ENCODE measurements at places on chromosomes 2 and 18.

GRCh38 chr2:232328516-232329460 lies 49.8 kb upstream of the ALPP start:
- DNase-seq = no peak

DNA sequence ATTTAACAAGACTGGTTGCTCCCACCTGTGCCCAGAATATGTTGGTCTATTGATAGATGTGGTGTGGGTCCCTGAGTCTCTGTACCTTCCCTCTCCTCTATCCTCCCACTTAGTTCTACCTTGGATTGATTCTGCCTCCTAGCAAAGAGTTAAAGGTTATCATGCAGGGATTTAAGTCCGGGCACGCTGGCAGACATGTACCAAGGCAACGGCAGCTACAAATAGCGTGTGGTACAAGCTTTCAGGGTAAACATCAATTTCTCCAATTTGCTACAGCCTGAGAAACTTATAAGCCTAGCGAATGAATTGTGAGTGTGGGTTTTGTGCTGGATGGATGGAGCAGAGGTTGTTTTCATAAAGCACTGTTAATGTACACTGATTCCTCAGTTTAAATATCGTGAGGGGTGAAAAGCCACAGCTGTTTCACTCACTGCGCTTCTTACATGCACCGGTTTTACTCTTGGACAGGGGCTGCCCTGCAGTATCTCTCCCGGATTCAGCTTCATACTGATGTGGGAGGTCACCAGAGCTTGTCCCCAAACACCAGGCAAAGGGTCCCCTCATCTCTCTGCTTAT lies 289.8 kb downstream of the ICOS start:
- no peak for DNase-seq

DNA sequence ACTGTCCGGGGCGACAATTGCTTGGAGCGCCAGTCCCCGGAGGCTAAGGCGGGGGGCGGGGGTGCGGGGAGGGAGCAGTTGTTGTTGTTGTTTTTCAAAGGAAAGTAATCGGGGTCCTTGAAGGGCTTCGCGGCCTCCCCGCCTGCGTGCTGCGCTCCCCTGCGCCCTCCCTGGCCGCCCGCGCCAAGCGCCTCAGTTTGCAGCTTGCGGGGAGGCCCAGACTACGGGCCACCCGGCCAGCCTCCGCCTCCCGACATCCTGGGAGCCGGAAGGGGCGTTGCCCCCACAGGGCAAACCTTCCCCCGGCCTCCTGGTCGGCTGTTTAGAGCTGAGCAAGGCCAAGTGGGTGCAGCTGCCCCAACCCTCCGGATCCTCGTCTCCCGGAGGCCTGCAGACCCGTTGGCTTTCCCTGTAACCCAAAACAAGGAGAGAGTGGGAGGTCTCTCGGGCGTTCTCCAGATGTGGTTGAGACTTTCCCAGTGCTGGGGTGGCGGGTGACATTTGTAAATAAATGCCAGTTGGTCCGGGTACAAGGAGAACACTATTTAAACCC lies 3.7 kb upstream of the SIX3 start:
- no peak for DNase-seq

DNA sequence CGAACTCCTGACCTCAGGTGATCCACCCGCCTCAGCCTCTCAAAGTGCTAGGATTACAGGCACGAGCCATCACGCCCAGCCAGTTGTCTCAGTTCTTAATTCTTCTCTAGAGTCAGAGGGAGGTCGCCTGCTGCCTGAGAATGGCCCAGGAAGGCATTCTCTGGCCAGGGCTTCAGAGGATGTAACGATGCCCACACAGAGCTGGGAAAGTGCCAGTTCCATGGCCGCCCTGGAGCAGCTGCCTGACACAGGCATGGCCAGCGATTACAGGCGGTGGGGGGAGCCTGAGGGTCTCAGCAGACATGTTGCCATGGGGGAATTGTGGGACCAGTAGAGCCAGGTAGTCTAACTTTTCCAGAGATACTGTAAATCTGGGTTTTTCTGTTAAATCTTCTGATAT lies 25.6 kb upstream of the DNMT3A start:
- DNase-seq = no peak

DNA sequence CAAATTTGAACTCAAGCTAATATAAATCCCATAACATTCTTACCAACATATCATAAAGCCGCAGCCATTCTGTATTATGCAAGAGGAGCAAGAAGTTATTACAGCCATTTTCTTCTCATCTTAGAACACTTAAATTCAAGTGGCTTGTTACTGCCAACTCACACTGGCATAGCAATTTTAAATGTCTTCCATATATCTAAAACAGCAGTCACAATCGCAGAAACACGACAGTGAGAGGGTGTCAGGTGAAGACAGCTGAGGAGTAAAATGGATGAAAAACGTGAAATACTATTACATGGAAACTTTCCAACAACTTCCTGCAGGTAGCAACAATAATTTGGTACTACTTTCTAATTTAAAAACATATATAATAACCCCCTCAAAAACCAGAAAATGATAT lies 17.9 kb downstream of the PPP3R1 start:
- DNase-seq = no peak

DNA sequence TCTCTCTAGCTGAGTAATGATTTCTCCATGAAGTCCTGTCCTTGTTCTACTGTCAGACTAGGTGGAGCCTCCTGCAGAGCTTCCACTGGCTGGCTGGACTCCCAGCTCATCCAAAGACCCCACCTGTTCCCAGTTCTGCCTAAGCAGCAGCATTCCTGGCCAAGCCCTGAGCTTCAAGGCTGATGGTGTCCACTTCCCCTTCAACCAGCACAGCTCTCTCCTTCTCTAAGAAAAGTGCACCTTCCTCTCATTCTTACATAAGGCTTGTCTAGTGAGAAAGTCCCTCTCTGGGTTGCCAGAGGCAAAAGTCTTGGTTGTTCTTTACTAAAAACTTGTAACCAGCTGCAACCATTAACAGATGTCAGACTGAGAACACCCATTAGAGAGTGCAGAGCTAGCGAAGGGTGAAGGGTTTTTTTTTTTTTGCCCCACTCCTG lies 58.9 kb downstream of the CXCR4 start:
- no peak for DNase-seq

- no peak for DNase-seq
These were observed 30.0 kb upstream of the REEP1 start for GRCh38 chr2:86367499-86367777.

Data from AG04449 (cell line).